Occipital lobe (tissue), 3 donors: ENCODE measurements at places on chromosomes 16 and 17. TPM values are rescaled to one million over a fixed set of nuclear protein-coding genes. Genes with fewer than 3 reads are reported as not detected.

DNA sequence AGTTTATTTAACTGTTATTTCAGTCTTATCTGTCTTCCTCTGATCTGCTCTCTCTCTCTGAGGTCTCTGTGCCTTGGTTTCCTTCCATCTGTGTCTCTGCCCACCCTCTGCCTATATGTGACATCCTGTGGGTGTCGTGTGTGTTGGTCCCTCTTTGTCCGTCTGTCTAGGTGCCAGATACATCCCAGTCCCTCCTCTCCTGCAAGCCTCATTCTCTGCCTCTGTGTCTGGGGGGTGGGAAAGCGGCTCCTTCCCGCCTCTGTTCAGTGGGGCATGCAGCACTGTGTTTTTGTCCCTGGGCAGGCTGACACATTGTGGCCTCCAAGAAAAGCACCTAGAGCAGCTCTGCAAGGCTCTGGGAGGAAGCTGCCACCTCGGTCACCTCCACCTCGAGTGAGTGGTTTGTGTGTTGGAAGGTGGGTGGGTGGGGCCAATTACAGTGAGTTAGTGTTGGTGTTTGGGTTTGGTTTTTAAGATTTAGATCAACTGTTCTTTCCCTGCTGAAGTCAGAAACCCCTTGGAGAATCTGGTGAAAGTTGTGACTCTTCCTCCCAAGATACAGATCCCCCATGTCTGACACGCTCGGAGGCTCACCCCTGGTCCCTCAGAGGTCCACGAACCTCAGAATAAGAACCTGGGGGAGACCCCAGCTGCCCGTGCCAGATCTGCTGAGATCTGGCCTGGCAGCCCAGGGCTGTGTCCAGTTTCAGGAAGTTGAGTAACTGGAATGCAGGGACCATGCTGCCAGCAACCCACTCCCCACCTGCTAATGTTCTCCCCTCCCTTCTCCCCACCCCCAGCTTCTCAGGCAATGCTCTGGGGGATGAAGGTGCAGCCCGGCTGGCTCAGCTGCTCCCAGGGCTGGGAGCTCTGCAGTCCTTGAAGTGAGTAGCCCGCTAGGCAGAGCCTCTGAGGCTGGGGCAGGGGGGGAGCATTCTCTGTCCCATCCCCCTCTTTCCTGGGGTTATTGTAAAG is 50.9 kb upstream of the CPNE2 start:
- no peak for DNase-seq

DNA sequence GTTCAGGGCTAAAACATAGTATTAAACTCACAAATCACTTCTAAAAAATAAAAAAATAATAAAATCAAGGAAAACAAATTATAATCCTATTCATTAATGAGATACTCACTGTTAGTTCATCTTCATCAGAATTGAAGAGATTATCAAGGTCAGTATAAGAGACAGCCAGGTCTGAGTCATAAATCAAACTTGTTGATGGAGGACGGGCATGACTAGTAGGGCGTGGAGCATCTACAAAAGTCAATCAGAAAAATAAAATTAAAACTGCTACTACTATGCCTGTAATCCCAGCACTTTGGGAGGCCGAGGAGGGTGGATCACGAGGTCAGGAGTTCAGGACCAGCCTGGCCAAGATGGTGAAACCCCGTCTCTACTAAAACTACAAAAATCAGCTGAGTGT is 59.1 kb upstream of the INTS2 start:
- DNase-seq: no peak

The TSNAXIP1 gene
- total RNA-seq: 3.7 TPM

DNA sequence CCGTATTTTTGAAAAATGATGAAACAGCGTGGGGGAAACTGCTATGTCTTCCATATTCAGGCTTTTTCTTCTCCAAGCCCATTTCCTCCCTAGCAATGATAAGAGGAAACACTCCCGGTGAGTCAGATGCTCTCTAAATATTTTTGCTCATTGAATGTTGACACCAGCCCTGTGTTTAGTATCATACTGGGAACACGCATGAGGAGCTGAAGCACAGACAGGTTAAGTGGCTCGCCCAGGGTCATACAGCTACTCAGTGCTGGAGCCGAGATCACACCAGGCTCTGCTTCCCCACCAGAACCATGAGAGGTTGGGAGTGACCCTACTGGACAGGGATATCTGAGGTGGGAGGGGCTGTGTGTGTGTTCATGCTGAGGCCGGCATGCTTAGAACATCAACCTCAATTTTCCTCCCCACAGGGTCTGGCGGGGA is 37.8 kb upstream of the ADGRG1 start:
- no peak for DNase-seq

DNA sequence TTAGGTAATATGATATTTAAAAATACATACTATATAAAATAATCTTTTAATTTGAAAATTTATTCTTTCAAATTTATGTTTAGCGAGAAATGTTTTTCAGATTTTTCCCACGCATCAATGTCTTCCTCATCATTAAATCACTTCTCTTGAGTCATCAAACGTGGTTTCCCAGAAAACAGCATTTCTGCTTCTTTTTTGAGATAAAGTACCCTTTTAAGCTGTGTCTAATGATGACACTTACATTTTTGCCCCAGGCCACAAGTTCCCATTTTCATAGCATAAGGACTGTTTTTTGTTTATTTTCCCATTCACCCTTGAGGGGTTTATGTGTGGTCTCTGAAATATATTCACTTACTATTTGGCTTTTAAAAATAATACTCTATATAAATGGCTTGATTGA is 139.0 kb upstream of the HS3ST3A1 start:
- DNase-seq: no peak

- no peak for DNase-seq
These were observed 10.3 kb downstream of the KRABD2 start for GRCh38 chr17:8366231-8366630.

The FN3K gene
- 11.1 TPM for total RNA-seq
